A172 (cell line): ENCODE measurements at places on chromosomes 11 and 22. TPM values are rescaled to one million over a fixed set of nuclear protein-coding genes. Genes with fewer than 3 reads are reported as not detected.

The UBQLNL gene
- not detected in 2 replicates for total RNA-seq

The ABCC8 gene
- total RNA-seq: not detected in 2 replicates

The SYT12 gene
- total RNA-seq: not detected in 2 replicates

The VWA5A gene
- 1.1 and 2.1 TPM in 2 replicates for total RNA-seq

The SLC22A9 gene
- total RNA-seq: not detected in 2 replicates

The RASGRP2 gene
- 0.07 and 2.1 TPM in 2 replicates for total RNA-seq

The MS4A14 gene
- not detected in 2 replicates for total RNA-seq

The FGF4 gene
- not detected in 2 replicates for total RNA-seq

The DEPDC7 gene
- total RNA-seq: 13.6 and 13.8 TPM in 2 replicates

The FGF3 gene
- total RNA-seq: 0.24 TPM in 1 of 2 replicates, not detected in the other

The TMPRSS6 gene
- total RNA-seq: not detected in 2 replicates

The C1QTNF4 gene
- not detected in 2 replicates for total RNA-seq

The POU2AF3 gene
- not detected in 2 replicates for total RNA-seq

The DEFB131B gene
- not detected in 2 replicates for total RNA-seq

The SCGB1D2 gene
- not detected in 2 replicates for total RNA-seq

The SLC5A12 gene
- total RNA-seq: 1.1 and 1.9 TPM in 2 replicates

The FIBIN gene
- not detected in 2 replicates for total RNA-seq

The OSM gene
- not detected in 2 replicates for total RNA-seq

The OR4A16 gene
- not detected in 2 replicates for total RNA-seq

The SAA1 gene
- 60.9 and 71.0 TPM in 2 replicates for total RNA-seq

The CST6 gene
- total RNA-seq: not detected in 2 replicates

The CARD18 gene
- not detected in 2 replicates for total RNA-seq

The RTN4RL2 gene
- total RNA-seq: 0.64 and 1.6 TPM in 2 replicates

The ZP1 gene
- total RNA-seq: 0.05 and 1.1 TPM in 2 replicates

The MYEOV gene
- total RNA-seq: 68.7 and 130 TPM in 2 replicates

The CCDC73 gene
- total RNA-seq: not detected in 2 replicates

The PRR33 gene
- not detected in 2 replicates for total RNA-seq

The CREB3L1 gene
- total RNA-seq: 7.5 and 15.4 TPM in 2 replicates

The WBP2NL gene
- not detected in 2 replicates for total RNA-seq

The PACSIN3 gene
- 28.7 and 32.2 TPM in 2 replicates for total RNA-seq

The KRTAP5-8 gene
- not detected in 2 replicates for total RNA-seq

The GNAZ gene
- total RNA-seq: 8.5 and 8.8 TPM in 2 replicates

The ADM gene
- total RNA-seq: 40.3 and 46.7 TPM in 2 replicates

The MS4A12 gene
- total RNA-seq: not detected in 2 replicates

The MLC1 gene
- total RNA-seq: 0.02 and 0.10 TPM in 2 replicates

The ZC3H12C gene
- 3.7 and 5.2 TPM in 2 replicates for total RNA-seq

The LMNTD2 gene
- total RNA-seq: 2.4 and 4.4 TPM in 2 replicates

The MUC6 gene
- total RNA-seq: not detected in 2 replicates

The SLC25A18 gene
- 0.09 TPM in 1 of 2 replicates, not detected in the other for total RNA-seq

The VSTM5 gene
- not detected in 2 replicates for total RNA-seq

The POLR2F gene
- total RNA-seq: 53.1 and 68.1 TPM in 2 replicates

The HYOU1 gene
- 112 and 125 TPM in 2 replicates for total RNA-seq

The KLHL35 gene
- 0.07 TPM in 1 of 2 replicates, not detected in the other for total RNA-seq

The RAB38 gene
- total RNA-seq: not detected in 2 replicates

The PPP1R14B gene
- total RNA-seq: 455 and 478 TPM in 2 replicates

The TMEM126B gene
- 175 and 197 TPM in 2 replicates for total RNA-seq
